ENCODE measurements at places on chromosomes 16 and 17. TPM values are rescaled to one million over a fixed set of nuclear protein-coding genes. Genes with fewer than 3 reads are reported as not detected.
A peak's percentile ranks its signal among the peaks of the same experiment; 100 is the strongest.

Gene HS3ST3B1
- total RNA-seq = 2.4 TPM

Gene KRT20
- 1.5 TPM for total RNA-seq

Gene GSDMA
- not detected for total RNA-seq

Gene RND2
- 0.66 TPM for total RNA-seq

Gene PPP1R27
- not detected for total RNA-seq

DNA sequence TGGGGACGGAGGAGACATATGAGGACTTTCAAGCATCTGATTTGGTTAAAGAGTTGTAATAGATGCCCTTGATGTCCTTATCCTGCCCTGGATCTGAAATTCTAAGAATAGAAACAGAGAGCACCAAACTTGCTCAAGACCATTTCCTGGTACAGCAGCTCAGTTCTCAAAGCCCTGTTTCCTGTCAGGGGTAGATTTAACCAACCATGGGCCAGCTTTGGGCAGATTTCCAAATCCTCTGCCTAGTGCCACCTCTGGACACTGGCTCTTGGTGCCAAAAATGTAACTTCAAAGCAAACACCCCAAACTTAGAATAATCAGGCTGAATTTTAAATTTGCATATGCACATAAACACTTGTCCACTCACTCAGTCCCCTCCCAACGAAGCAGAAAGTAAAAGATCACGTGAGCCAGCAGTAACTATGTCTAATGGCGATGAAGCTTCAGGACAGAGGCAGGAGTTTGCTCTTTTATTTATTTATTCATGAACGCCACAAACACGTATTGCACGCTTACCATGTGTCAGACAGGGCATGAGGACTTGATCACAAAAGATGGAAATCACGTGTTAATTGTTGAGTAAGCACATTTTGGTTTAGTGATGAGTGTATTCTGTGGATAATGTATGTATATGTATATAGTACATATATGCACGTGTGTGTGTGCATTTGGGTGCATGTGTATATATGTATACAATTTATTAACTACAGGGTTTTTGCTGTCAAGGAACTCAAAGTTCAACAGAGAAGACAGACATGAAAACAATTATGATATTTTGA is 23.1 kb upstream of the SDK2 start:
- DNase-seq = no peak
- no peak overlapping the region for H3K27ac ChIP-seq
- H3K4me3 ChIP-seq = no peak overlapping the region
- H3K4me1 ChIP-seq = no peaks in the 10 kb centered on the region
- peaks cover 60% of the 10 kb centered on the region for H3K27me3 ChIP-seq

- no peaks in the 10 kb centered on the region for H3K4me1 ChIP-seq
- DNase-seq = no peak
- H3K4me3 ChIP-seq = no peak overlapping the region
- H3K27me3 ChIP-seq = no peaks in the 10 kb centered on the region
- no peak overlapping the region for H3K27ac ChIP-seq
Observed at GRCh38 chr17:38892620-38893019, 22.8 kb downstream of the LASP1 start.

- no peak overlapping the region for H3K4me3 ChIP-seq
- no peak for DNase-seq
- H3K36me3 ChIP-seq = no peaks in the 10 kb centered on the region
- H3K4me1 ChIP-seq = peaks cover 15% of the 10 kb centered on the region
Observed at GRCh38 chr17:29107084-29107483, 64.1 kb downstream of the PIPOX start.

GRCh38 chr17:61474235-61474927 is 22.2 kb downstream of the TBX4 start:
- no peaks in the 10 kb centered on the region for H3K36me3 ChIP-seq
- peaks cover 7% of the 10 kb centered on the region for H3K4me1 ChIP-seq
- no peak for DNase-seq
- no peaks in the 10 kb centered on the region for H3K27me3 ChIP-seq
- H3K27ac ChIP-seq = no peak overlapping the region

DNA sequence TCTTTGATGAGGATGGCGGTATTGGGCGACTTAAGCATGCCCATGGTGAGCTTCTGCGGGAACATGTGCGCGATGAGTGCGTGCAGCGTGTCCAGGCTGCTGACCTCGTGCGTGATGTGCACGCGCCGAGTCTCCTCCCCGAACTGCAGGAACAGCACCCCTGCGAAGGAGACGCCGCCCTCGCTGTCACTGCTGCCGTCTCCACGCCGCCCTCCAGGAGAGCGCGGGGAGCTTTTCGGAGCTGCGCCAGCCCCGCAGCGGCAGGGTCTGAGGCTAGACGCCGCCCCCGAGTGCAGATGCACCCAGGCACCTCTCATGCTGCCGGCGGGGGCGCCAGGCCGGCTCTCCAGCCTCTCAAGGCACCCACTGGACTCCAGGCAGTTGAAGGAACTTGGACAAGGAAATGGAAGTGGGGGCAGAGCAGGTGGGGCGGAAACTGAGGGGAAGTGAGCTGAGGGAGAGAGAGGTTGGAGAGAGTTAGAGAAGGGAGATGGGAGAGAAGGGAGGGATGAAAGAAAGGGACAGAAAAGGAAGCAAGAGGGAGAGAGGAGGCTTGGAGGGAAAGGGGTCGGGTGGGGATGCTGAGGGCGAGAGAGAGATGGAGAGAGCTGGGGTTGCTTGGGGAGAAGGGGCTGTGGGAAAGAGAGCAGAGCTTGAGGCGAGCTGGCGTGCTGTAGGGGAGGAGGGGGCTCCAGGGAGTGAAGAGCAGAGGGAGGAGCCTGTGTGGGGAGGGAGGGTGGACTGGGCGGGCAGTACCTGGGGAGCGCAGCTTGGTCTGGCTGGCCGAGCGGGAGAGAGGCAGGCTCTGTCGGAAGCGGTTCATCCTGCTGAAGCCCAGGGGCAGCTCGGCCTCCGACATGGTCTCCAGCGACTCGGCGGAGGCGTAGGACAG is 42.1 kb downstream of the SRCIN1 start:
- peaks cover 14% of the 10 kb centered on the region for H3K4me1 ChIP-seq
- H3K27me3 ChIP-seq = no peaks in the 10 kb centered on the region
- no peak overlapping the region for H3K27ac ChIP-seq
- H3K4me3 ChIP-seq = no peak overlapping the region

- H3K36me3 ChIP-seq = no peaks in the 10 kb centered on the region
- H3K27ac ChIP-seq = no peak overlapping the region
- no peaks in the 10 kb centered on the region for H3K27me3 ChIP-seq
- no peaks in the 10 kb centered on the region for H3K4me1 ChIP-seq
- no peak overlapping the region for H3K4me3 ChIP-seq
Observed at GRCh38 chr16:46996391-46996790, 22.9 kb upstream of the DNAJA2 start.

GRCh38 chr16:56324406-56324805 is 100.9 kb downstream of the AMFR start:
- no peak overlapping the region for H3K27ac ChIP-seq
- DNase-seq = peak; percentile 26
- H3K36me3 ChIP-seq = no peaks in the 10 kb centered on the region
- H3K27me3 ChIP-seq = no peaks in the 10 kb centered on the region
- H3K4me1 ChIP-seq = peaks cover 5% of the 10 kb centered on the region

DNA sequence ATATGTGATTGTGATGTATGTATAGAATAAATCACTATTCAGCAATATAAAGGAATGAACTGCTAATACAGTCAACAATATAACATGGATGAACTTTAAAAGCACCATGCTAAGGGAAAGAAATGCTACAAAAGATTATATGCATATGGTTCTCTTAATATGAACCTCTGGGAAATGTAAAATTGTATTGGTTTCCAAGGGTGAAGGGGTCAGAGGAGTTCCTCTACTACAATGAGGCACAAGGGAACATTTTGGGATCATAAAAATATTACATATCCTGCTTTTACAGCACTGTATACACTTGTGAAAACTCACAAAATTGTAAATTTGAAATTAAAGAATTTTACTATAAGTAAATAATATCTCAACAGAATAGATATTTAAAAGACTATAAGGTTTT is 111.4 kb downstream of the CA10 start:
- H3K4me1 ChIP-seq = no peaks in the 10 kb centered on the region
- H3K4me3 ChIP-seq = no peak overlapping the region
- no peak overlapping the region for H3K27ac ChIP-seq
- no peaks in the 10 kb centered on the region for H3K36me3 ChIP-seq

DNA sequence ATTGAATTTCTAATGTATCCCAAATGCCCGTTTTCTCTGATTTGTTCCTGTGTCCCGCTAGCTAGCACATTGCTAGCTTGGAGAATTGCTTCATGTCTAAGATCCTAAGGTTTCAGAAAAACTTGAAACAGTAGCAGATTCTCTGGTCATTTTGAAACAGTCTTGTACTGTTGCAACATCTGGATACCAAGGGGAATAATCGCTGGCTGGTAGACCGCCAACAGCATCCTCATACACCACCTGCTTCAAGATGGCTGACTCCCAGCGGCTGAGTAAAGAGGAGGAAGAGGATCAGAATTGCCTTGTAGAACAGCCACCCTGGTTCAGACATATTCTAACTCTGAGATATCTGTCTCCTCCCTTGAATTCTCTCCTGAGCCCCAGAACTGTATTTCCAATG is 226.7 kb upstream of the ELAC2 start:
- H3K4me1 ChIP-seq = no peaks in the 10 kb centered on the region
- H3K27me3 ChIP-seq = peaks cover 22% of the 10 kb centered on the region
- DNase-seq = no peak
- H3K36me3 ChIP-seq = no peaks in the 10 kb centered on the region
- no peak overlapping the region for H3K27ac ChIP-seq

GRCh38 chr17:77371117-77371887 is 230.5 kb downstream of the SEC14L1 start:
- no peak overlapping the region for H3K27ac ChIP-seq
- no peak overlapping the region for H3K4me3 ChIP-seq
- H3K27me3 ChIP-seq = no peaks in the 10 kb centered on the region
- H3K4me1 ChIP-seq = peaks cover 8% of the 10 kb centered on the region
- H3K36me3 ChIP-seq = no peaks in the 10 kb centered on the region

DNA sequence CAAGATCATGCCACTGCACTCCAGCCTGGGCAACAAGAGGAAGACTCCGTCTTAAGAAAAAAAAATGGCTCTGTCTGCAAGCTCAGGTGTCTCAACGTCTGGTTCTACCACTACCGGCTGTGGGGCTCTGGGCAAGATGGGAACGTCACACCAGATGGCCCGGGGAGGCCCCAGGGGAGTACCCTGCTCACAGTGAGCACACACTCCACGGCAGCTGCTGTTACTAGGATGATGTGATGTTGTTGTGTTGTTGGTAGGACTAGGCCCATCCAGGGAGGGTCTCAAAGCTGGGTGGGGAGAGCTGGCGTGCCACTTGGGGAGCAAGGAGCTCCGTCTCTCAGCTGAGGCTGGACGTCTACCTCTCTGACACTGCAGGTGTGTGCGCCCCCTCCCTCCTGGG is 9.4 kb upstream of the NPTX1 start:
- DNase-seq = no peak
- H3K4me1 ChIP-seq = peaks cover 7% of the 10 kb centered on the region
- H3K4me3 ChIP-seq = no peak overlapping the region
- no peaks in the 10 kb centered on the region for H3K36me3 ChIP-seq
- peaks cover 3% of the 10 kb centered on the region for H3K27me3 ChIP-seq
- no peak overlapping the region for H3K27ac ChIP-seq

DNA sequence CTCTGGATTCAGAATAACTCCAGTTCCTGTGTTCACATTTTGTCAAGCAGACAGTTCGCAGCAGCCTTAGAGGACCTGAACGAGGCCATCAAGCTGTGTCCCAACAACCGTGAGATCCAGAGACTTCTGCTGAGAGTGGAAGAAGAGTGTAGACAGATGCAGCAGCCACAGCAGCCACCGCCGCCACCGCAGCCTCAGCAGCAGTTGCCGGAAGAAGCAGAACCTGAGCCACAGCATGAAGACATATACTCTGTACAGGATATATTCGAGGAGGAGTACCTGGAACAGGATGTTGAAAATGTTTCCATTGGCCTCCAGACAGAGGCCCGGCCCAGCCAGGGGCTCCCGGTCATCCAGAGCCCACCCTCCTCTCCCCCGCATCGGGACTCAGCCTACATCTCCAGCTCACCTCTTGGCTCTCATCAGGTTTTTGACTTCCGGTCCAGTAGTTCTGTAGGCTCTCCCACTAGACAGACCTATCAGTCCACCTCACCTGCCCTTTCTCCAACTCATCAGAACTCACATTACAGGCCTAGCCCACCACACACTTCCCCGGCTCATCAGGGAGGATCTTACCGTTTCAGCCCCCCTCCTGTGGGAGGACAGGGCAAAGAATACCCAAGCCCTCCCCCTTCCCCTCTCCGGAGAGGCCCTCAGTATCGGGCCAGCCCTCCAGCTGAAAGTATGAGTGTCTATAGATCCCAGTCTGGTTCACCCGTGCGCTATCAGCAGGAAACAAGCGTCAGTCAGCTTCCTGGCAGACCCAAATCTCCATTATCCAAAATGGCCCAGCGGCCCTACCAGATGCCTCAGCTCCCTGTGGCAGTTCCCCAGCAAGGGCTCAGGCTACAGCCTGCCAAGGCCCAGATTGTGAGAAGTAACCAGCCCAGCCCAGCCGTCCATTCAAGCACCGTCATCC is 25.9 kb downstream of the CYB561 start:
- no peak for DNase-seq
- H3K4me3 ChIP-seq = no peak overlapping the region
- H3K36me3 ChIP-seq = 0 out of 2 replicates have a peak, but pooled peaks cover 6% of the 10 kb centered on the region
- no peaks in the 10 kb centered on the region for H3K4me1 ChIP-seq
- H3K27me3 ChIP-seq = no peaks in the 10 kb centered on the region

DNA sequence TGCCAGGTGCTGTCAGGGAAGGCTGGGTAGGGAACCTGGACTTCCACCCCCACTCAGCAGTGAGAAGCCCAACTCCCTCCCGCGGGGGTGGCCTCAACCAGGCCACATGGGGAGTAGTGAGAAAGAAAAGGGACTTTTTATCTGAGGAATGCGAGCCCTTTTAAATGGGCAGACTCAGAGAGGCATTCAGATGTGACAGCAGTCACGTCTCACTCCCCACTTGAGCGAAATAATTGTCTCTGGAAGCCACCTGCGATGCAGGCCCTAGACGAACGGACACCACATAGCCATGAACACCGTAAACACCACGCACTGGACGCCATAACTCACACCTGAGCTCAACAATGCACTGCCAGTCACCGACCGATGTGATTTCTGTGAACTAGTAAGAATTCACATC is 11.9 kb upstream of the CD300E start:
- no peak overlapping the region for H3K27ac ChIP-seq
- DNase-seq = no peak
- H3K27me3 ChIP-seq = peaks cover 36% of the 10 kb centered on the region
- H3K36me3 ChIP-seq = no peaks in the 10 kb centered on the region

DNA sequence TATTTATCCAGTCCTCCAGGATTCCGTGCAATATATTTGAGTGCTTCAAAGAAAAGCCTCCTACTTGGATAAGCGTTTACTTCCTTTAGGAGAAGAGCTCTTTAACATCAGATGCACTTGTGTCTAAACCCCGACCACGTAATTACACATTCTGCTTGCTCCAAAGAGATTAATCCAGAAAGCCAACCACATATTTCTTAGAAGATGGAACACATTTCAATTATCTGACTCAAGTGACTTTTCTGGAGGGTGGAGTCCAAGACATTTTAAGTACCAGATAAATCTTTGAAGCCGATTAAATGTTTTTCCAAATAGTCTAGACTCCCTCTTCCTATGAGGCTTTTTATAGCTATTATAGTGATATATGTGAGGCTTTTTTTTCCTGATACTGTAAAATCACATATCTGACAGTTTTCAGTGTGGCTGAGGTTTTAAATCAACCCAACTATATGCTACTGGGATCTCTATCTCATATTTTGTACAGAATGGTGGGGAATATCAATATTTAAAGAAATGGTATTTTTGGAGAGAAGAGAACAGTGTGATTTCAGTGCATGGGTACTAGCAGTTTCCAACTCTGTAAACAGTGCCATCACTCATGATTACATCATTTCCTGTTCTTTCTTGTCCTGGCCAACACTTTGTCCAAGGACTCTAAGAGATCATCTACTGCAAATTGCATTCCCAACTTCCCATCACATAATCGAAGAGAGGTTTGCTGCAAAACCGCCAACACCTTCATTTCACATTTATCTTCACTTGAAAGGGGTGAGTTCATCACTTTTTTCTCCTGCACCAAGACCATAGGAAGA is 192.4 kb upstream of the HSBP1 start:
- no peaks in the 10 kb centered on the region for H3K36me3 ChIP-seq
- no peak overlapping the region for H3K27ac ChIP-seq
- no peak overlapping the region for H3K4me3 ChIP-seq
- no peaks in the 10 kb centered on the region for H3K4me1 ChIP-seq
- DNase-seq = no peak
